ENCODE measurements at places on chromosomes 16 and 17.

GRCh38 chr17:51144266-51145022 lies 8.9 kb upstream of the NME1 start:
- DNase-seq = no peak

DNA sequence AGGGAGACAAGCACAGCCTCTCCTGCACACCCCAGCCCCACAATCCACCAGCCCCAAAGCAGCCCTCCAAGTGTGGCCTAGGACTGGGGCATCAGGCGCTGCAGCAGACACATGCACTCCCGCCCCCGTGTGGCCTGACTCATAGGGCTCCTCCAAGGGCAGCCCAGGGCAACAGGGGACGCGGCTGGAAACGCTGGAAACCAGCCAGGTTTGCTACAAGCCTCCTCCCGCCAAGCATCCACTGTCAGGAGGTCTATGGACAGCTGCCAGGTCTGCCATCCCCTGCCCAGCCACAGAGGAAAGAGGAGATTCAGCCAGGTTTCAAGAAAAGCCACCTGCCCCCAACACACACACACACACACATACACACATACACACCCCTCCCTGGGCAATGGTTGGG lies 25.8 kb downstream of the SRCIN1 start:
- peak; percentile 59 for DNase-seq

- no peak for DNase-seq
Measured at GRCh38 chr16:27847030-27847550, 216.4 kb downstream of the GSG1L start.

DNA sequence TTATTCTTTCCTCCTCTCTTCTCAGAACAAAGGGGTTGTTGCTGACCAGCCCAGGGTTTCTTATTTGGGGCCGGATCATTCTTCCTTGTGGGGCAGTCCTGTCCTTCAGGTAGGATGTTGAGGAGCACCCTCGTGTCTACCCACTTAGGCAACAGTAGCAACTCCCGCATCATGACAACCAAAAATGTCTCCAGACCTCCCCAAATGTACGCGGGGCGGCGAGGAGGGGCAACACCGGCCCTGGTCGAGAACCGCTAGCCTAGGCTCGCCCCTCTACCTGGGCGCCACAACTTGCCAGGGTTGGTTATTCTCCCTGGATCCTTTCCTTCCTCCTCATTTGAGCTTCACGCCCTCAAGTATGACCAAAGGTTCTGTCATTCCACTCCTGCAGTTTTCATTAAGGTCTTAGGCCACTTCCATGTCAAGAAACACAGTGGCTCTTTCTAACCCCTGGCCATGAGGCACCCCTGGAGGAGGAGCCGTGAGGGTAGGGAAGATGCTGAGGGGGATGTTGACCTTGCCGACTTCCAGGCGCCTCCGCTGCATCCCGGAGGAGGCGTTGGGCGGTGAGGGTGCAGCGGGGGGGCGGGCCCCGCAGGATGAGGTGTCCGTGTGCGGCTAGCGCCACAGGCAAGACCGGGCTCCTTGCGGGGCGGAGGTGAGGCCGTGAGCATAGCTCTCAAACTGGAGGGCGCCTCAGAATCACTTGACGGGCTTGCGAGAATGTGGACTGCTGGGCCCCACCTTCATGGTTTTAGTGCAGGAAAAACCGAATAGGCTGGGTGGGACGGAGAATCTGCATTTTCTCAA lies 712 bp upstream of the SPECC1 start:
- DNase-seq = peak; percentile 24

DNA sequence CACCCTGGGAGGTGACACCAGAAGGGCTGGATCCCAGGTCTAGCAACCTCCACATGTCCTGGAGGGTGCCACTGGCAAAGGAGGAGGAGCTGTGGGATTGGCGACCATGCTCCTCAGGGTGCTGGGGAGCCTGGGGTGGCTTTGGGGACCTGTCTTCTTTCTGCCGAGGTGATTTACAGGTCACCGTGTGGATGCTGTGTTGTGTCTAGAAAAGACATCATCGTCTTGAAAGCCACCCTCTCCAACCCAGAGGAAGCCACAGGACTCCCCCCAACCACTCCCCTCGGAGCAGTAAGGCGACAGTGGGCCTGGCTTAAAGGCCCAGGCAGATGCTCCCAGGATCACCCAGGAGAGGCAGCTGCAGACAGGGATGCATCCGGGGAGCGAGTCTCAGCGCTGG lies 29.7 kb upstream of the FASN start:
- DNase-seq = no peak

DNA sequence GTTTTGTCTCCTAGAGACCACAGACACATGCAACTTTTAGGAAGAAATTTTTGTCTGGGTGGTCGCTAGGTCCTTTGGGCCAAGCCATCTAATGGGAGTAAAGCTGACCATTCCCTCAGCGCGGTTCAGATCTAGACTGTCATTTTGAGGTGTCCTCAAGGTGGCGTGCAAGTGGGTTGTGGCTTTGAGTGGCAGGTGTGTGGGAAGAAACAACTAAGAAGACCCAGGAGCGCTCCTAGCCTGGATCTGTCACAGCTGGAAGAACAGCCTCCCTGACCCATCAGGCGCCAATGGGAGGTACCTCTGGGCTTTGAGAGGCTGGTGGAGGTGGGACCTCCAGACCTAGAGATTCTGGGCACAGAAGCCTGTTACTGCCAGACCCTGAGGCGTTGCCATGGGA lies 645.1 kb downstream of the KCNJ18 start:
- DNase-seq = no peak

DNA sequence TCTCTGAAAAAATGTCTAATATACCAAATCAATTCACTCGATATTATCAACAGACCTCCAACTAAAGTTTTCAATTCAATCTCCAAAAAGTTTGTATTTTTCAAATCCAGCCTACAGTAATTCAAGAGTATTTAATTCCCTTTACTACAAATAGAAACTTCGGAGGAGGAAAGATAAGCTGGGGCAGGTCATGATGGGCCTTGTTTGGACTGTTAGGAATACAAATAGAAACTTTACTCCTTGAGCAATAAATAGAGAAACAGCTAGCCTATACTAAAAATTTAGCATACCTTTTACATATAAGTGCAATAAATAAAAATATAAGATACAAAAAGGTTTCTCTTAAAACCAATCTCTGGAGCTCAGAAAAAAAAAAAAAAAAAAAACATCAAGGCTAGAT lies 98.2 kb downstream of the NCOR1 start:
- DNase-seq = no peak

GRCh38 chr17:28404007-28404406 lies 2.0 kb downstream of the SLC46A1 start:
- no peak for DNase-seq

GRCh38 chr17:8922451-8922850 lies 43.1 kb downstream of the PIK3R5 start:
- no peak for DNase-seq
